ENCODE measurements at places on chromosomes 5 and 9.

DNA sequence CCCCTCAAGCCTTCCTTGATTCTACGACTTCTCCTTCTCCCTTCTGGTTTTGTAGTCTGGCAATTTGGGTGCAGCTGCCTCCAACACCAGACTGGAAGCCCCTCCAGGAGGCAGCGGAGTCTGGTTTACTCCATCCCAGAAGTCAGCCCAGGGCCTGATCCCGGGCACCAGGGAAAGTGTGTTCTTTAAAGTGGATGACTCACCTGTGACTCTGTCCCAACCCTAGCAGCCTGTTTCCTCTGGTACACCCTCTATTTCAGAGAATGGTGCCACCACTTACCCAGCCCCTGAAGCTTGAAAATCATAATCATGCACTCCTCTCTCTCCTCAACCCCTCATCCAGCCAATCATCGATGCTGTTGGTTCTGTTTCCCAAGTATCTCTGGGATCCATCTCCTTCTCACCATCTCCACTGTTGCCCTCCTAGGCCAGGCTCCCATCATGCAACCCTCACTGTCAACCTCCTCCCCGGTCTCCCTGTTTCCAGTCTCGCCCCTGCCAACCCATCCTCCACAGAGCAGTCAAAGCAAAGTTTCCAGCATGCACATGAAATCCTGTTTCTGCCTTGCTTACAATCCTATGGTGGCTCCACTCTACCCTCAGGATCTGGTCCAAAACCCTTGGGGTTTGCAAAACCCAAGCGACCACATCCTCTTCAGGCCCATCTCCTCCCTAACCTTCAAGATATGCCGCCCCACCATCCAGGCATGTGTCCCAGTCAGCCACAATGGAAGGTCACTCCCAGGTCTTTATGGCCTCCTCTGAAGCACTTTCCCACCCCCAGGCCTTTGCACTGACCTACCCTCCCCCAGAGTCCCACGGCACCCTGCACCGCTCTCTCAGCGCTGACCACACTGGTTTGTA is 10.5 kb downstream of the LHX6 start:
- DNase-seq = no peak

DNA sequence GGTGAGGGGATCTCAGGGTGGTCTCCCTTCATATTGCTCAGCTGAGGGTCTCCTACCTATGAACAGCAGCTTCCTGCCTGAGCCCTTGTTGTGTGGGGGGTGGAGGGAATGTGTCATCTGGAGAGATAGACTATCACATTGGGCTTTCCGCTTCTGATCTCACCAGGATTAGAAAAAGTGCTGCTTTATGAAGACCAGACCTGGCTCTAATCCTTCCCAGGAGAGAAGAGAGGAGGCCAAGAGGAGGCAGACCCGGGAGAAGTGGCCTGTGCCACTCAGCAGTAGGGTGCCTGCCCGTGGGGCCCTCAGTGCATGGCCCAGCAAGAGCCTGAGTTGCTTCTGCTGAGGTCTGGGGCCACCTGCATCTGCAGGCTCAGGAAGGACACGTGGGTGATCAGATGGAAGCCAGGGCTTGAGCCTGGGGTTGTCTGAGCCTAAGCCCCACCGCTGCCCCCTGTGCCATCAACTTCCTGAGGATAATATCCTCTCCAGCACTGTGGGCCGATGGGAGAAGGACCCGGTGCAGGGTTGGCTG is 22.1 kb upstream of the COL5A1 start:
- no peak for DNase-seq

GRCh38 chr5:73974871-73975360 is 348.9 kb downstream of the ARHGEF28 start:
- no peak for DNase-seq

DNA sequence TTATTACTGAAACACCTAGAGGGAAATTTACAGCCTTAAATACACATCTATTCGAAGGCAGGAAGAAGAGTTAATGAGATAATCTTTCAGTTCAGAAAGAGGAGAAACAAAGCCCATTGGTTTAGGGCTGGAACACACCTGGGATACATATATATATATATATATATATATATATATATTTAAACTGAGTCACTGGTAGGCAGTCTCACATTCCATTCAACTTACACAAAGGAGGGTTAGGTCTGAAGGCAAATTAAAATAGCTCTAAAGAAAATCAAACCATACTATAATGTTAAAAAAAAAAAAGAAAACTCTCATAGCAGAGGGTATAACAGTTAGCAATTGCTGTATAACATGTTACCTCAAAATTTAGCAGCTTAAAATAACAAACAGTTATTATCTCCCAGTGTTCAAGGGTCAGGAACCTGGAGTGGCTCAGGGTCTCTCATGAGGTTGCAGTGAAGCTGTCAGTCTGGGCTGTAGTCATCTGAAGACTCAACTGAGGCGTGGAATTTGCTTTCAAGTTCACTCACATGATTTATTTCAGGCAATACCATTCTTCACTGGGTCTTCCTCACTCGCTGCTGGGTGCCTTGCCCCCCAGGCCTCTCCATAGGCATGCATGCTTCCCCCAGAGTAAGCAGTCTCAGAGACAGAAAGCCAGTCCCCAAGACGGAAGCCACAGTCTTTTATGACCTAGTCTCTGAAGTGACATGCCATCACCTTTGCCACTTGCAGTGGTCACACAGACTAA is 332.8 kb downstream of the NSG2 start:
- DNase-seq = no peak

DNA sequence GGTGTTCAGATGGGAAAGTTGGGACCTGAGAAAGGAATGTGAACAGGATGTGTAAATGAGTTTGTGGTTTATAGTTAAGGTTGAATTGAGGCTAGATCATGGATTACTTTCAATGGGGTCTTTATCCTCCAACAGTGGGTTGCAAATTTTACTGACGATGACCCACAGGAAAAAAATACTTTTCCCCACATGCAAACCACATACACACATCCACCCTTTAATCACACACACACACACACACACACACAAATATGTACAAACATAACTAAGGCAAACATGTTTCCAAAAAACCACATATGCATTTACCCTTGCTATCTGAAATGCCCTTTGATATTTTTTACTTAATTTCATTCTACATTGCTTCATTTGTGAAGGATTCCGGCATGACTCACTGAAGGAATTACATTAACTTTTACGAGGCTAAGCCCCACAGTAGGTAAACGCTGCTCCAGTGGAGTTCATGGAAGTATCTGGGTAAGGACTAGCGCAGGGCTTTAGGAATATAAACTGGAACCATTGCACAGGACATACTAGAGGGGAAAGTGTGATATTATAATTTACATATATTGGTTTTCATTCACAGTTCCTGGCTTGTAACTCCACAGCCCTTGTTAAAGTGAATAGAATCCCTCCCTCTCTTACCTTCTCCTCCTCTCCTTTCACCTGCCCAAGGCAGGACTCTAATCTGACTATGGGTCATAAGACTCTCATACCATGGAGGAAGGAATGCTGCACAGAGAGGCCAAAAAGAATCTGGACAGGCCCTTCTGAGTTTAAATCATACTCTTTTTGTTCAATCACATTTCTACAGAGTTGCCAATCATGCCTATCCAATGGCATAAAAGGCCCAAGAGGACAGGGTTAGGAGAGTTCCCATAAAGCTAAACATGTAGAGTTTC is 8.5 kb upstream of the SPEF2 start:
- no peak for DNase-seq

GRCh38 chr9:18390393-18390792 is 83.6 kb upstream of the ADAMTSL1 start:
- DNase-seq = no peak

DNA sequence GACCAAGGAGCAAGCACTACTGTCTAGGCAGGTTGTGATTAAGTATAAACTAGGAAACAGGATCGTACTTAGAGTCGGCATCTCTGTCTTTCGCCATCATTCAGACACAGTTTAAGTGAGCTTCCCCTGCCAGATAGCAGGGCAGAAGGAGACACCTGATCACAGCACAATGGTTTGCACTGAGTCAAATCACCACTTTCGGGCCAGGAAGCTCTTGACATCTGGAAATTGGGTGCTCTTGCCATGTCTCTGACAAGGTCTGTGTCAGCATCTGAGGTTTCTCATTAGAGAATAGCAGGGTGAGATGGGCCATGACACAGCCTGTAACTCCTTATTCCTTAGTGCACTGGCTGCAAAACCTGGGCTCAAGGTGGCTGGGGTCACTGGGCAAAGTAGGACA is 8.3 kb downstream of the ADRB2 start:
- DNase-seq = no peak

DNA sequence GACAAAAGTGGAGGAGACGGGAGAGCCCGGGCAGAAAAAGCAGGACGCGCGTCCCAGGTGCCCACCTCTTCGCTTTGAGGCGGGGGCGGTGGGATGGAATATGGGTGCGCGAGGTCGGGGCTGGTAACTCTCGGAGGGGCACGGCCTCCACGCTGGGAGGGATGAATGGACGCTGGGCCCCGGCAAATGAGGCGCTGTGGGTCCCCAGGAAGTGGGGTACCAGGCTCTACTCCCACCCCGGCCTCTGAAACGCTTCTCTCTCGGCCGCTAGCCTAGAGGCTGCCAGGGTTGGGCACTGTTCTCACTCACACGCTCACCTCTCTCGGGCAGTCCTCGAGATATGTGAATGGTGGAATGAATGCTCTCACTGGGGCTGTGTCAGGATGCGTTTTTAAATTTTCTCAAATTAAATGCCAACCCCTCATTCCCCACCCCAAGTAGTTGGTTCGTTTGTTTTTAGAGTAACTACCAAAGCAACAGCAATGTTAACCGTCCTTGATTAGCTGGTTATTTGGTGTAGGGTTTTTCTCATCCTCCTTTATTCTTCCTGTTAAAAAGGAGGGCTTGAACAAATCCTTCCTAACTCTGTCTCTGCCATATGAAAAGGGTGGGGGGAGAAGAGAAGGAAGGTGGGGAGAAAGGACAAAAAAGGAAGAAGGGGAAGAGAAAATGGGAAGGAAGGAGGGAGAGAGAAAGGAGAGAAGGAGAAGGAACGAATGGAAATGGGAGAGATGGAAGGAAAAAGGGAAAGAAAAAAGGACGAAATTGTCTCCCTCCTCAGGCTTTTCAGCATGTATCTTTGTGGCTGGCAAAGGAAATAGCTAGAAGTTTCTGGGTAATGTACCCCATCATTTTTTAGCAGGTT is 1.3 kb upstream of the EBF1 start:
- no peak for DNase-seq

- no peak for DNase-seq
Measured at GRCh38 chr5:141835928-141836670, 42.1 kb downstream of the PCDH1 start.

Data from stimulated activated CD4-positive, alpha-beta T cell treated with anti-CD3 and anti-CD28 coated beads, Interleukin-2, amount 100 ng/mL, for 48 hours (primary cell).